ENCODE measurements at places on chromosomes 5 and 9. TPM values are rescaled to one million over a fixed set of nuclear protein-coding genes. Genes with fewer than 3 reads are reported as not detected.

Gene TRAF1
- 0.84 TPM for total RNA-seq

Gene ASPN
- 0.12 TPM for total RNA-seq

Gene MUSK
- not detected for total RNA-seq

Gene ZNF483
- 1.3 TPM for total RNA-seq

Gene SPINK13
- total RNA-seq: not detected

Gene SLC28A3
- total RNA-seq: 0.77 TPM

Gene ANKRD31
- total RNA-seq: 0.56 TPM

Gene AGXT2
- not detected for total RNA-seq

Gene NOTCH1
- total RNA-seq: 53.4 TPM

Gene CNTNAP3B
- total RNA-seq: 8.2 TPM

Gene TAF11L14
- not detected for total RNA-seq

Gene STPG3
- total RNA-seq: not detected

Gene FRRS1L
- total RNA-seq: not detected

Gene PDE6A
- total RNA-seq: 0.22 TPM

Gene FAM163B
- not detected for total RNA-seq

Gene GFI1B
- not detected for total RNA-seq

Gene LCN1
- total RNA-seq: not detected

Gene SPRY4
- 41.9 TPM for total RNA-seq

Gene RNF208
- 2.5 TPM for total RNA-seq

Gene SEMA4D
- total RNA-seq: 7.4 TPM

Gene PHF24
- not detected for total RNA-seq

Gene NMUR2
- total RNA-seq: not detected

Gene CAMK4
- total RNA-seq: 0.21 TPM

Gene PCDHGA9
- total RNA-seq: 1.3 TPM

Gene VPS13A
- total RNA-seq: 23.5 TPM

Gene CCDC180
- 5.1 TPM for total RNA-seq

Gene ABO
- not detected for total RNA-seq

Gene KLF4
- 94.9 TPM for total RNA-seq

Gene FAM151B
- 1.8 TPM for total RNA-seq

Gene PCDHA9
- 0.25 TPM for total RNA-seq

Gene C9orf43
- 1.1 TPM for total RNA-seq

Gene CEL
- 1.9 TPM for total RNA-seq

Gene OTP
- not detected for total RNA-seq

Gene PHYHD1
- 2.0 TPM for total RNA-seq

Gene SMIM33
- not detected for total RNA-seq

Data from MCF 10A (cell line).